Adipocyte (in vitro differentiated cells): ENCODE measurements at places on chromosomes 4 and X.

- peak; percentile 90 for DNase-seq
Measured at GRCh38 chr4:87506974-87507701, 22.0 kb downstream of the SPARCL1 start.

DNA sequence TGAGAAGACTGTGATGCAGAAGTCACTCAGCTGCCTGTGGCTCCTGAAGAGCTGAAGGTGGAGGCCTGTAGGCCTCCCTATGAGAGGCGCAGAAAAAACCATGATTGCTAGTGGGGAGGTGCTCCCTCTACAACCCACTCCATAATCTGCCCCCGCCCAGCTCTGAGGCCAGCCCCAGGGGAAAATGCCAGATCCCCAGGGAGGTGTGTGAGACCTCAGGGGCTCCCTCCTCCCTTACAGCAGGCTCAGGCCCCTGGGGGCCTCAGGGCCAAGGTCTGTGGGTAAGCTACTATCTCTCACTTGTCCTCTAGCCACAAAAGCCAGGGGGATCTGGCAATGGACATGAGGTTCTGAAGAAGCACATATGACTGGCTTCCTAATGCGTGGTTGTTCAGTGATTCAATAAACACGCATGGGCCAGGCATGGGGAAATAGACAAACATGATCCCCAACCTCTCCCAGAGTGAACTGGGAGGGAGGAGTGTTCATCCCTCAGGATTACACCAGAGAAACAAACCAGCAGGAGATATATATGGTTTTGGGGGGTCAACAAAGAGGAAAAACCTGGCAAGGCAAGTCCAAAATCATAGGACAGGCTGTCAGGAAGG, 51.0 kb upstream of the MTM1 start:
- DNase-seq: peak; percentile 57

DNA sequence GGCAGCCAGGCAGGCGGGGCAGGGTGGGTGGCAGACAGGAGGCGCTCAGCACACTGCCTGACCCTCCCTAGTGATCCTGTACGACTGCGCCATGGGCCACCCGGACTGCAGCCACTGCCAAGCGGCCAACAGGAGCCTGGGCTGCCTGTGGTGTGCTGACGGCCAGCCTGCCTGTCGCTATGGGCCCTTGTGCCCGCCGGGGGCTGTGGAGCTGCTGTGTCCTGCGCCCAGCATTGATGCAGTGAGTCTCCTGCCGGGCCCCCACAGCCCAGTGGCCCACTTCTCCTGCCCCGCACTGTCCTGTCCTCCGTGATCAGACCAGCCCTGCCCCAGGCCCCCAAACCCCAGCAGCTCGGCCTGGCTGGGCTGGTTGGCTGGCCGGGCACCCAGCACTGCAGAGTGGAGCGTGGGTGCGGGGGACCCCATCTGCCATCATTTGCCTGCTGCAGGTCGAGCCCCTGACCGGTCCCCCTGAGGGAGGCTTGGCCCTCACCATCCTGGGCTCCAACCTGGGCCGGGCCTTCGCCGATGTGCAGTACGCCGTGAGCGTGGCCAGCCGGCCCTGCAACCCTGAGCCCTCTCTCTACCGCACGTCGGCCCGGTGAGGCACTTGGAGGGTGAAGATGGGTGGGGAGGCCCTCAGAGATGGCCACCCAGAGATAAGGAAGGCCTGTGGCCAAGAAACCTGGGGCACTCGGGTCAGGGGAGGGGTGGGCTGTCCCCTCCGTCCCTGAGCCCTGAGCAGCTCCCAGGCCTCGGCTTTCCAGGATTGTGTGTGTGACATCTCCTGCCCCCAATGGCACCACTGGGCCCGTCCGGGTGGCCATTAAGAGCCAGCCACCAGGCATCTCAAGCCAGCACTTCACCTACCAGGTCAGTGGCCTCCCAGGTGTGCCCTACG, 7.6 kb downstream of the PLXNB3 start:
- no peak for DNase-seq

- DNase-seq: no peak
Measured at GRCh38 chrX:110414273-110414672, 55.6 kb downstream of the RTL9 start.

DNA sequence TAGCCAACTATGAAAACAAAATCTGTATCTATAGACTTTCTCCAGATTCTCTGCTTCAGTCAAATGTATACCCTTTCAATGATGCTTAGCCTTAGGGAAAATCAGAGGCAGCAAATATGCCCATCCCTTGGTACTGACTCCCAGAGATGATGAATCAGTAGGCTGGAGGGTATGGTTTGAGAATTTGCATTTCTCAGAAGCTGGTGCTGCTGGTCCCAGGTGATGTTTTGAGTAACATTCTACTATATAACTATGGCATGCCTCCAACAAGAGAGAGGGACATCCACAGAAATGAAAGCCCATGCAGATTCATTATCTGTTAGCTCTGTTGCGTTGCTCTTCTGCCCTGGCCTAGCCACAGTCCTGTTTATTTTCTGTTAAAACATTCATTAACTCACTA, 13.6 kb downstream of the TNIP3 start:
- no peak for DNase-seq
